ENCODE measurements at places on chromosomes 7 and 10.

GRCh38 chr10:13567030-13567429, 19.7 kb upstream of the PRPF18 start:
- DNase-seq, result no peak

DNA sequence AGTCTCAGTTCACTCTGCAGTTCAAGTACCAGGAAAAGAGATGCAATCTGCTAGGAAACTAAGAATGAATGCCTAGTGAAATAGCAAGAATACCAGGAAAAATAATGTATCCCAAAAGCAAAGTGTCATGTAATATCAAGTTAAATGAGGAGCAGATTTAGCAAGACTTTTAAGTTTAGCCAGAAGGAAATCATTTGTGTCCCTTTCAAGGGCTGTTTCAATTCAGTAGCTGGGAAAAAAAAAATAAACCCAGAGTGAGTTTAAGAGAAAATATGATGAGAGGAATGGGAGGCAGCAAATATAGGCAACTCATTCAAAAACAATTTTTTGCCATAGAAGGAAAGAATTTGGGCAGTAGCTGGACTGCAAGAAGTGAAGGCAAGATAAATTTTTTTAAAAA, 135.8 kb downstream of the DGKB start:
- DNase-seq, result no peak

DNA sequence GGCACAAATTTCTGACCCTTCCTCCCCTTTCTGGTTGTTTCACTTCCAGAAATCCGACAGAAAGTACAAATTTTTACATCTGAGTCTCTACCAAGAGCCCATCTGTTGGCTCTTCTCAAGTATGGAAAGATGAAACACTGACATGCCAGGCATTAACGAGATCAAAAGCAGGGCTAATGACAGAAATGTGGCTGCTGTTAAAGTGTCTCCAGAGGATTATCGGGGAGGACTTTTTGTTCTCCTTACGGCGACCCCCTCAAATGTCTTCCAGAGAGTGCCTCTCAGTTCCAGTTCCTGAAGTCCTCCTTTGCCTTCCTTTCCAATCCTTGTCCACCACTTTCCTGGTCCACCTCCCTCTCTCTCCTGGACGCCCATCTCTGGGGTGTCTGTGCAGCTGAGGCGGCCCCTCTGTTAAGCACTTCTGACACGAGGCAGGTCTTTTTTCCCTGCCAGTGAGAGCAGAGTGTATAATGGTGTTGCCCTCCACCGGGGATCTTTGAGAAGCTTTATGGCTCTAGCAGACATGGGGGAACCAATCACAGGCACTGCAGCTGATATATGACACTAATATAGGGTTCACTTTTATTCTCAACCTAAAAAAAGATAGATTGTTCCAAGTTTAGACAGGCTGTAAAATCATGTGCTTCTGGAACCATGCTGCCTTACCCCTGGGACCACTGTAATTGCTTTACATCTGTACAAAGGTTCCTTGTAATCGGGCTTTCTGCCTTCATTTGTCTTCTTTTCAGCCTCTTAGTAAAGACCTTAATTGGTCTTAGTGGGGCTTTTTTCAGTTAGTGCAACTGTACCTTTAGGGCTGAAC, 757.1 kb downstream of the AUTS2 start:
- DNase-seq, result no peak

DNA sequence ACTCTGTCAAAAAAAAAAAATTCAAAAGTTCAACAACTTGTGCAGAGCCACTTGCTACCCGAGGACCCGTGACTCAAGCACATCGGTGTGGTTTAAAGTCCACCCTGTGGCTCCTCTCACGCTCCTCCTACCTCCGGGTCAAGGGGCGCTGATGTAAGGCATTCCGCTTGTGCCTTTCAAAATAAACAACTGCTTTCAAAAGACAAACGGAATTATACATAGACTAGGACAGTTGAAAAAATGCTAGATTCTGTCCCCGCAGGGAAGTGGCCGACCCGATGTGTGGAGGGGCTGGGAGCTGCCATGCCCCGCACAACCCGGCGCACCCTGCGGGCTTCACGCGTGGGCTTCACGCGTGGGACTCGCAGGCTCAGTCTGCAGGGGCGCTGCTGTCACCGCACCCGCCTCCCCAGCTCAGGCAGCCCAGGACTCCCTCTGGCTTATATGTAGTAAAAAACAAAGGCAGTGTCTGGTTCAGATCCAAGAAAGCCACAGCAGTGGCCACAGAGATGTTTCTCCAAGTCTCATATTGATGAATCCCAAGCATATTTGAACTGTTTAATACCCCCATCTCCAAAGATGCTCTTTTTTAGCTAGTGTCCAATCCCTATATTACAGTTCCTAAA, 239.7 kb upstream of the INHBA start:
- no peak for DNase-seq

GRCh38 chr7:5203183-5203537, 13.1 kb downstream of the WIPI2 start:
- DNase-seq, result no peak

DNA sequence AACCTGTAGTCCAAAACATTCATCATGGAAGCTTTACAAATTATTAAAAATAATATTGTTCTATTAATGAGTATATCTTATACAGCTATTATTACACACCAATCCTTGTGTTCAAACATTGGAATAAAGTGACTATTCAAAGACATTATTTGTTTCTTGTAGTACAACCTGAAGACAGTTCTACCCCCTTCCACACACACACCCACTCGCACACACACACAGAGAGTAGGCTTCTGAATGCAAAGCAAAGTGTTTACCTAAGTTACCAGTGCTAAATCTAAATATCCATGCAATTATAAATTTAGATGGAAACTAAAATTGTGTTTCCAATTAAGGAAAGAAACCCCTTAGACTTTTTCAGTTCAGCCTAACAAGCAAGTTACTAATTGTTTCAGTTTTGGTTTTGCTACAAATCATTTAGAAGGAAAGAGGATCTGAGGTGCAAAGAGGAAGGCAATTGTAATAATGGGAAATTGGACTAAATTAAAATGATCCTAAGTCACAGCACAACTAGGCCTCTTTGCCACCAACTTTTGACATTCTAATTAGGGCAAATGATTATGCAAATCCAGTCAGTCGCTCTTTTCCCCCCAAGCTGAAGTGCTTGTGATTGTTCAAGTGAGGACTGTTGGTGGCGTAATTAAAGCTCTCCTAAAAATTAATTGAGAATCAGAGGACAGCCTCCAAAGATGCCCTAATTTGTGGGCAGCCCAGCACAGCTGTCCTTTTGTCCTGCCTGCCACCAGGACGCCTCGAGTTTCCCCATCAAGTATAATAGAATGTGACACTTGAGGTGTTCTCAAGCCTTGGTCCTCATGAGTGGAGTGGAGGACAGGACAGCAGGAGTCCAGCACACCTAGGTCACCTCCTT, 19.9 kb upstream of the ATOH7 start:
- no peak for DNase-seq

DNA sequence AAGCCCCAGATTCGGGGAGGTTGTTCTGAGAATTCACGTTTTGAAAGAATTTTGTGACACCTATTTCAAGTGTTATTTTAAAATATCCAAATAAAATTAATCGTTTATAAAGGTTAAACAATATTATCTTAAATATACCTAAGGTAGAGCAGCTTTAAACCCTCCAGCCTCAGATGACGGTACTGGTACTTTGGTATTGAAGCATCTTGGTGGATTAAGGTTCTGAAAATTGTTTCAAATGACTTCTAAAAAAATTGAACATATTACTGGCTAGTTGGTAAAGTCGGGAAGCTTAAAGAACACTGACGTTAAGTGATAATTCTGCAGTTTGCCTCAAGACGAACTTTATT, 392 bp upstream of the HUS1 start:
- DNase-seq, result no peak

GRCh38 chr10:60271319-60272040, 118.2 kb downstream of the ANK3 start:
- DNase-seq, result no peak

GRCh38 chr7:79453266-79453557, 255 bp downstream of the MAGI2 start:
- DNase-seq, result no peak

DNA sequence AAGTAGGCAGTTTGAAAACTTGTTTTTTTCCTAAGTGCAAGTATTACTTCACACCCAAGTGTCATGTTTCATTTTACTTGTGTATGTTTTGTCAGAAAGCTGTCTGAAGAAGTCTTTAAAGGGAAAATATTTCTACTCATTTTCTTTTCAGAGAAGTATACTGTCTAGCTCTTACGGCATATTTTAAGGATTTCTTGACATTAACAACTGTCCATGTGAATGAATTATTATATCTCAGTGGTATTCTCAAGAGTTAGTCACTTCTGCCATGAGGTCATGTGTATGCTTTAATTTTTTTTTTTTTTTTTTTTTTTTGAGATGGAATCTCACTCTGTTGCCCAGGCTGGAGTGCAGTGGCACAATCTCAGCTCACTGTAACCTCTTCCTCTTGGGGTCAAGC, 229.5 kb downstream of the BICC1 start:
- DNase-seq, result no peak

DNA sequence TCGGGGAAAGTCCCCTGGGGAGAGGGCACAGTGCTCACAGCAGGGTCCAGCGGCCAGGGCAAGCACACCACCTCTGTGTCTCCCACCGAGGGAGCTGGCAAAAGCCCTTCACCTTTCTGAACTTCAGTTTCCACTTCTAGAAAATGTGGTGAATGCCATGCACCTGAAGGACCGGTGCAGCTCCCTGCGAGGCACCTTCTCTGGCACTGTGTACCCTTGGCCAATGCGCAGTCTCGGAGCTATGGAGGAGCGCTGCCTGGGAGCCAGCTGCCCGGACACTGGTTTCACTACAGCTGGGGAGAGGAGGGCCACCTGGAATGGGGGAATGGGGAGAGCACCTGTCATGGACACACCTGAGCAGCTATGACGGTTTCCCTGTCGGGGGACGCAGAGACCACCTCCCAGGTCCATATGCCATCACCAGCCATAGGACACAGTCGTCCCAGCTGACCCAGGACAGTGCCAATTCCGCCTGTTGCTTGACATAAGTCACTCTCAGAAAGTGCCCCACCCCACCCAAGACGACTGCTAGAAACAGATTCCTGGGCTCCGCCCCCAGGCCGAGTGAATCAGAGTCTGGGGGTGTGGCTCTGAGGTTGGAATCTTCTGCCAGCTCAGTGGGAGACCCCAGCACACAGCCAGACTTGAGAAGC, 16.8 kb downstream of the RASGEF1A start:
- no peak for DNase-seq

- no peak for DNase-seq
Measured at GRCh38 chr10:5811387-5811821, 1.8 kb downstream of the GDI2 start.

GRCh38 chr7:7264306-7265040, 82.1 kb downstream of the C1GALT1 start:
- DNase-seq, result no peak

DNA sequence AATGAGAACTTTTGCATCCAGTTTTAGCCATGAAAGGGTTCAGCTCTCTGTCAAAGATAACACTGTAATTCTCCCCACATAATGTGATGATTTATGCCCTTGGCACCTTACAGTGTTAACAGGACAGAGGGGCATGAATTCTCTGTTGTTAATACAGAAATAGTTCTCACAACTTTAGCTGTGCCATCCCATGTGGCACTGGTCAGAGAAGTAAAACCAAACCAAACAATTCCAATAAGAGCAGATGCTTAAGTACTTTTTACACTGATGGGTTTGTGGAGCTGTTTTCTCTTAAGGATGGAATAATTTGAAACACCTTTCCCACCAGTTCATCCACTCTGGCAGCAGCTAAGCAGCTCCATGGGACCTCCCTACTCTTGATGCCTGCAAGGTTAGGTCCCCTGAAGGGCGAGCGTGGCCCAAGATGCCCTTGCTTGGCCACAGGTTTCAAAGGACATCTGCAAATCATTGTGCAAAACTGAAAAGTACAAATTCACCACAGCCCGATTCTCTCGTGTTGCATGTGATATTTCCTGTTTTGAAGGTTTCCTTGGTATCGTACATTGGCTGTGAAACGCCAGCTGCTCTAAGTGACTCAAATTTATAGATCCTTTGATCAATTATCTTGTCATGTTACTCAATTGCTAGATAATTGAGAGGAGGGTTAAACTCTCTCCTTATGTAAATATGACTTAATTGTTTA, 82.5 kb upstream of the CREB5 start:
- DNase-seq, result no peak

- DNase-seq, result no peak
Measured at GRCh38 chr7:80611779-80612178, 26.7 kb upstream of the CD36 start.

DNA sequence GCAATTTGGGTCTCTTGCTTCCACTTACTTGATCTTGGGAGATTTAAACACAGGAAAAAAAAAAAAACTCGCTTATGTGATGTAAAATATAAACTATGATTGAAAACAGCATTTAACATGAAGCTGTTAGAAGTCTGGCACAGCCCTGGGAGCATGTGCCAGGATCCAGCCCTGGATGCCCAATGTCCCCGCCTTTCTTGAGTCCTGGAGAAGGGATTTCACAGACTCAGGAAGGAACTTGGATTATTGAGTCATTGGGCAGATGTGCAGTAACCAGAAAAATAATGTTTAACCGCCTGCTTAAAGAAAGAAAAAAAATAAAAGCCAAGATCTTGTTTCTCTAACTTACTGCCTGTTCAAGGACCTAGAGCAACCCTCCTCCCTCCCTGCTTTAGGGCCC, 3.7 kb upstream of the JCAD start:
- DNase-seq, result no peak

DNA sequence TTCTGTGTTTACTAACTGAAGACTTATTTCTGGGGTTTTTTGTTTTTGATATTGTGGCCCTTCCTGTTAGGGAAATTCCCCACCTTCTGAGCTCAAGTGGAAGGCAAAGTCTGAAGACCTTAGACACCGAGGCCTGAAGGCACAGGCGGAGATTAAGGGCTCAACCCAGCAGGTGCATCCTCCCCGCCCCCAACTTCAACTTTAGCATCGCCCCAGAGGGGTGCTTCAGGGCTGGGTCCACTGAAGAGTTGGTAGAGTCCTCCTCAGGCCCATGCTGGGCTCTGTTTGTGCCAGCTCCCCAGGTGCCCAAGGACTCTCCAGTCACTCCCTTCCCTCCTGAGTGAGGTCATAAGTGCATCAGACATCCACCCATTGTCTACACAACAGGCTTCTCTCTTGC, 9.4 kb upstream of the PPIA start:
- no peak for DNase-seq

DNA sequence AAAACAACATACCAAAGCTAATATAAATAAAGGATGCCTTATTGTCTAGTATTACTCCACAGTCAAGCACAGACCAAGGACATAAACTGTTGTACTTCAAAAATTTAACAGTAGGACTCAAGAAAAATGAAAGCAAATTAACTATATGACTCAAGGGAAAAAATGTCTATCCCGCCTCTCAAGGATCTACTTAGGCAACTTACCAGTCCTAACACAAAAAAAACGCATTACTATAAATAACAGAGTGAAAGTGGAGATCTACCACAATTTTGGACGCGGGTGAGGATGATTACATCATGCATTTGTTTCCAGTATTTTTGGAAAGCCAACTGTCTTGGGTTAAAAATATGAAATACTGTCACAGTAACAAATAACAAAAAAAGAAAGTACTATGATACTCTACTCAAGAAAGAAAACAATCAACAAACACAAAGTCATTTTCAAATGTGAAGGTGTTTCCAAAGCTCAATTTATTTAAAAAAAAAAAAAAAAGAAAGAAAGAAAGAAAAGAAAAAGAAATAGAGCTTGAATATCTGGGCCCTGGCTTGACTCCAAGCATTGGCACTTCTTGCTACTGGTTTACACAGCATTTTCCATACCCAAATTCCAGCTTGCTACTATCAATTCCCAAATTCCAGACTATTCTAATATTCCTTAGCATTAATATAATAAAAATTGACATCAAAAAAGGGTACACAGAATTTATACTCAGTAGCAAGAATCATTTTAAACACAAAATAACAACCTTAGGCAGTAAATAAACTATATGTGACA, 99.4 kb downstream of the RSU1 start:
- DNase-seq, result peak; percentile 91

GRCh38 chr7:124791426-124791825, 25.8 kb upstream of the GPR37 start:
- no peak for DNase-seq
